Putamen (tissue), 1 donor: ENCODE measurements at places on chromosomes 3 and 15.

DNA sequence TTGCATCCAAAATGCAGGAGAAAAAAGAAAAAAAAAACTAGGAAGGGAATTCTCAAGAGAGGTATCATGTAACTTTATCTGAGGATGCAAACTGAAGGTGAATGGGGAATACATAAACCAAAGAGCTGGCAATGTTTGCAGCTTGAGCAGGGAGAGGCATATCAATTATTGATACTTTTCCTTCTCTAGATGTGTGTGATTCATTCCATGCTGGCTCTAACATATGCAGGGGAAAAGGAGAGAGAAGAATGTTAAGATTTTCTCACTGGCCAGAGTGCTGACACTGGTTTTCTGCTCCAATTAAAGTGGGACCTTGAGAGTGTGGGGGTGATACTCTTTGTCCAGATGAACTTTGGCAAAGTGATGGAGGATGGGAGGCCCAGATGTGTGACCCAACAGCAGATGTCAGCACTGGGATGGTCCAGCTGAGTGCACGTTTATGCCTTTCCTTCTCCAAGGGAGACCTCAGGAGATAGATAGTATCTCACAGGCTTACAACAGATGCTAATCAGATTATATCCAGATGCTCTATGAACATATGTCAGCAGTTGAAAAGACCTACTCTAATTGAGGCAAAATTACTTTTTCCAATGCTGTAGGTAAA, 50.0 kb upstream of the PSMD6 start:
- no peak for DNase-seq

DNA sequence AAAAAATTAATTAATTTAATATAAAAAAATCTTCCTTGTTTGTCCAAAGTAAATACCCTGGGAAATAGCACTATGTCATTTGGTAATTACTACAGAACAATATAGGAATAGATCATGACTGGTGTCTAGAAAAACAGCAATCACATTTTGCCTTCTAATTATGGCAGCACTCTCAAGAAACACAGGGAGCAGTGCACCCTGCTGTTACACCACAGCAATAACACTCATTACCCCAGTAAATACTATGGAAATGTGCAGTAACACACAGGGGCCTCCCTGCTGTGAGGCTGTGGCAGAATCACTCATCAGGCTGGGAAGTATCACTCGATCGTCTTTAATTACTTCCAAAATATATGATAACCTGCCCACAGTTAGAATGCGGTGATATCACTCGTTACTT, 646.0 kb downstream of the TUSC7 start:
- DNase-seq, result peak; percentile 26

DNA sequence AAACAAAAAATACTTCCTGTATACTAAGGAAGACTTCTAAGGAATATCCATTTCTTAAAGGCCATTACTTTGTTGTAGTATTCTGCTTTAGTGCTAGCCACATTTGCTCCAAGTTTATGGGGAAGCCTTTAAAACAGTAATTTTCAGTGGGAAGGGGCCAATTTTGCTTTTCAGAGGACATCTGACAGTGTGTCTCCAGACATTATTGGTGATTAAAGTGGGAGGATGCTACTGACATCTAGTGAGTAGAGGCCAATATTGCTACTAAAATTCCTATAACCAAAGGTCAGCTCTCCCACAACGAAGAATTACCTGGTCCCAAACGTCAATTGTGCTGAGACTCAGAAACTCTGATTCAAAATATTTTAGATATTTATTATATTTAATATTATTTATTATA, 24.8 kb downstream of the SLC28A2 start:
- peak; percentile 14 for DNase-seq

- DNase-seq, result peak; percentile 89
These were observed 4.4 kb downstream of the GXYLT2 start for GRCh38 chr3:72892081-72892775.

DNA sequence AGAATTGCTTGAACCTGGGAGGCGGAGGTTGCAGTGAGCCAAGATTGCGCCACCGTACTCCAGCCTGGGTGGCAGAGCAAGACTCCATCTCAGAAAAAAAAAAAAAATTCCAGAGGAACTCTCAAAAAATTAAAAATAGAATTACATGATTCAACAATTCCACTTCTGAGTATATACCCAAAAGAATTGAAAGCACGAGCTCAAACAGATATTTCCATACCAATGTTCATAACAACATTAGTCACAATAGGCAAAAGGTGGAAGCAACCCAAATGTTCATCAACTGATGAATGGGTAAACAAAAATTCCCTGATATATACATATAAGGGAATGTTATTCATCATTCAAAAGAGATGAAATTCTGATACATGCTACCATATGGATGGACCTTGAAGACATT, 16.9 kb upstream of the MORF4L1 start:
- DNase-seq, result no peak

DNA sequence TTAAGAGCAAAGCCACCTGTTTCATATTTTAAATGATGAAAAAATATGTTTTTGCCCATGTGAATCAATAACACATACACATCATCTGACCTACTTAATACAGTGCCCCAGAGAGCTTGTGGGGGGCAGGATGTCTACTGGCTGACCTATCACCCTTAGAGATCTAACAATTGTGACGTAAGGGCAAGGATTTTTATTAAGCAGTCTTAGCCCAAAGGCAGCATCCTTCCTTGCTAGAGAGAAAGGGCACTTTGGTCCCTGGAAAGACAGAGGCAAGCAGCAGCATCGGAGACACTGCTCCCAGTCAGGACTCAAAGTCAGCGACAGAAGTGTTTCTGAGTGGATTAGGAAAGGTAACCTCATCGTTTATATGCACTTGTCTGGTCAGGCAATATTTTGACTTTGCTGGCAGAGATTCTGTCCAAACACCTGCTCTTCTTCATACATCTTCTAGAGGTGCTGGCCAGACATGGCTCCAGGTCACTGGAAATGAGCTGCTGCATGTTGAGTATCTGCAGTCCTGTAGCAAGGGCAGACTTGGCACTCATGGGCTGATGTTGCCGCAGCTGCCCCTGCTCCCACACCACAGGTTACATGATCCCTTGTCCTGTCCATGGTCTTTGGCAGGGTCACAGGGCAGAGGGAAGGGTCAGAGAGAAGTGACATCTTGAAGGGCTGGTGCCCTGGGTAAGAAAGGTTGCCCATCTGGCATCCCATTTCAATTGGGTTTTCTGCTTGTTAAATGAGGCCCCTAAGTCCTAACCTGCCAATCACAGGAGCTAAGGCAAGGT, 1.8 kb downstream of the CXCR6 start:
- no peak for DNase-seq

DNA sequence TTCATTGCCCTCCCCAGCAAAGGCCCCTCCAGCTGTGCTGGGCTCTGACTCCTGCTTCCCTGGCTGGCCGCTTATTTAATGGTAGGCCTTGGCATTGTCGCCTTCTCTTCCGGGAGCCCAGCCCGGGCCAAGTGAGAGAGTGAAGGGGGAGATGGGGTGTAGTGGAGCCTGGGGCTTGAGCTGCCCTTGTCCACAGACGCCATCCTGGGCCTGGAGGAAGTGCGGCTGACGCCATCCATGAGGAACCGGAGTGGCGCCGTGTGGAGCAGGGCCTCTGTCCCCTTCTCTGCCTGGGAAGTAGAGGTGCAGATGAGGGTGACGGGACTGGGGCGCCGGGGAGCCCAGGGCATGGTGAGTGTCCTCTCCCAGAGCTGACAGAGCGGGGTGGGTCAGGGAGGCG, 3.3 kb downstream of the LMAN1L start:
- DNase-seq, result no peak

DNA sequence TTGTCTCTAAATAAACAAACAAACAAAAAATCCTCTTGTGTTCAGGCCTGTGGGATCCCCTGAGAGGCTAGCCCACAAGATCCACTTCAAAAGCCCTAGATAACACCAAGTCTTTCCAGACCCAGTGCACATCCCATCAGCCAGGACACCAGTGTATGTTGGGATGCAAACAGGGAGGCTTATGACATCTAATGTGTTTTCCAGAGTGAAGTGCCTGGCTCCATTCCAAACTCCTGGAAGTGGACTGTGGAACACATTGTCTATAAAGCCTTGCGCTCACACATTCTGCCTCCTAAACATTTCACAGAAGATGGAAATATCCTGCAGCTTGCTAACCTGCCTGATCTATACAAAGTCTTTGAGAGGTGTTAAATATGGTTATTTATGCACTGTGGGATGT, 57.0 kb downstream of the MLH1 start:
- no peak for DNase-seq

- no peak for DNase-seq
These were observed 1.8 kb upstream of the SRP14 start for GRCh38 chr15:40040770-40041169.

- no peak for DNase-seq
These were observed 668 bp downstream of the MRAS start for GRCh38 chr3:138348754-138349739.

DNA sequence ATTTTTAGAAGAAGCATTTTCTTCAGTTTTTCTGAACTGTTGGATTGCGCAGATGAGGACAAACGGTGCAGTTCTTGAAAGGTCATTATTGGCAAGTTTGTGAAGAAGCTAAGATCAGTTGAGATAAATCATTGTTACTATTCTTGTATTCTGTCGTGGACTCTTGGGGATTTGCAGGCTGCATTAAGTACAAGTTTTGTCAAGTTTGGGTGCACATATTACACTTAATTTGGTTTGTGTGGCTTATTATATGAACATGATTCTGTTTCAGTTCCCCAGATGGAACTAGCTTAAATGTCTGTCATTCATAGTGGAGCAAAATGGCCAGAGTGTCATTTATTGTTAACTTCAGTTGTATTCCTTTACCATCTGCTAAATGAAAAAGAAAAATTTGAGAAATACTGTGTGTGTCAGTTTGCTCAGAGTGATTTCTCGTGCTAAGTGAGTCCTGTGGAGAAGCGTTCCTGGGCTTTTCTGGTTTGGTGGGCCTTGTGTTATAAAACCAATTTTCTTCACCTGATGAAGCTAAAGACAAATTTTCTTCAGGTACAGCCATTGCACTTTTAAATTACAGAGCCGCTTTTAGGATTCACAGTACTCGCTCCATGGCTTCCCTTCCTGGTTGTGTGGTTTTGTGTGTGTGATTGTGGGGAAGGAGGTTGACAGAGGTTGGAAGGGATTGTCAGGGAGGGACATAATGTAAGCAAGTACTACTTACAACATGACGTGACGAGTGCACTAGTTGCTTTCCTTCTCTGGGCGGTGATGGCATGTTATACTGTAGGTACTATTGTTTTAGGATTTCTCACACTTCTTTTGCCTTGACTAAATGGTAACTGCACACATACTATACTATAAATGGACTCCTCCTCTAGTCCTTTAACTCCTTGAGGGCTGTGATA, 1.7 kb downstream of the AKAP13 start:
- DNase-seq, result no peak

GRCh38 chr3:179510496-179510895, 52.2 kb upstream of the ACTL6A start:
- no peak for DNase-seq

DNA sequence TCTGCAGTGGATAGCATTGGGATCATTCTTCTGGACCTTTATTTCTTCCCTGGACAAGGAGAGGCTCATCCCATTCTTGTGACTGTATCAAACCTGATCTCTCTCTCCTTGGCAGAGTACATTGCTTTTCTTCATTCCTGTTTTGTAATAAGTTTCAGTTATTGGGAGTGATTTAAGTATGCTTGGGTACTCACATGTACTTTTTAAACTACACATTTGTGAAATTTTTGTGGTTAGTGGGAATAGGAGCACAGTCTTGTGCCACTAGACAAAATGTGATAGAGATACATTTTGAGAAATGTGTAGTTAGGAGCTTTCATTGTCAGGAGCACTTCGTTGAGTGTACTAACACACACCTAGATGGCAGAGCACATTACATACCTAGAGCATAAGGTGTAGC, 262.6 kb downstream of the C3orf38 start:
- no peak for DNase-seq

DNA sequence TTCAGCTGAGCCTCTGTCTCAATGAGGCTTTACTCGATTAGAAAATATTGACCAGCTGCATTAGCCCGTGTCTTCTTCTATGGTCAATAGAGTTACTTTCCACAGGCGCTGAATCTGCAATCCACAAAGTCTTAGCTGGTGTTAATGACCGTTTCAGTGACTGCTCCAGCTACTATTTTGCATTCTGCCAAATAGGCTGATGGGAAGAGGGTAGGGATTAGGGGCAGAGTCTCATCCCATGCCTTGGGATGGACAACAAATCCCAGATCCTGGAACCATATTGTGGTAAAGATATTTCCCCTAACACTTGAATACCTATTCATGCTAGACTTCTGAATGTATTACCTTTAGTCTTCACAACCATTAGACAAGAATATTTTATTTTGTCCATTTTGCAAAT, 29.5 kb upstream of the MAGI1 start:
- DNase-seq, result no peak

DNA sequence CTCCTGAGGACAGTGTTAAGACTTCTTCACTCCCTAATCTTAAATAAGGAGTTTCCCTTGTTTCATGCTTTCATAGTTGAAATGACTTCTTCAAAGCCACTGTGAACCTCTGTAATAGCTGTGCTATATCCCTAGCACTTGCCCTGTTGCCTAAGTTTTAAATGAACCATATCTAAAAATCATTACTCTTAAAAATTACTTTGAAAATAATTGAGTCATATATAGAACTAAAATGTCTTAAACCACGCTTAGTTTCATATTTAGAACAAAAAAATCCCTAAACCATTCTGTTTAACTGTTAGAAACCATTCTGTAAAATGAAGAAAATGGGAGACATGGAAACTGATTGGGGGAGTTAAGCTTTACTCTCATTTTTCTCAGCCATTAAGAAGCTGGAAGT, 29.8 kb downstream of the DNAJC19 start:
- no peak for DNase-seq

GRCh38 chr3:135878501-135878900, 87.0 kb upstream of the PPP2R3A start:
- no peak for DNase-seq

- no peak for DNase-seq
These were observed 102.8 kb upstream of the TBC1D5 start for GRCh38 chr3:17845026-17845812.

- DNase-seq, result no peak
These were observed 21.6 kb downstream of the MESD start for GRCh38 chr15:80967991-80968510.

- DNase-seq, result peak; percentile 82
These were observed 154.0 kb downstream of the ADAMTS9 start for GRCh38 chr3:64533617-64534317.

- DNase-seq, result no peak
These were observed 84.5 kb downstream of the EFL1 start for GRCh38 chr15:82178061-82178460.

GRCh38 chr15:92579486-92579885, 76.1 kb downstream of the FAM174B start:
- no peak for DNase-seq

GRCh38 chr3:110731148-110731547, 340.5 kb upstream of the NECTIN3 start:
- DNase-seq, result no peak
